Fibroblast of lung (primary cell): ENCODE measurements at places on chromosomes 12 and 14. TPM values are rescaled to one million over a fixed set of nuclear protein-coding genes. Genes with fewer than 3 reads are reported as not detected.

Gene IFT43
- 28.8 and 35.2 TPM in 2 replicates for total RNA-seq

Gene VPS29
- total RNA-seq: 44.7 and 52.2 TPM in 2 replicates

Gene CABP1
- total RNA-seq: under 0.01 TPM in 1 of 2 replicates, not detected in the other

Gene FGF23
- total RNA-seq: not detected in 2 replicates

Gene DCD
- total RNA-seq: not detected in 2 replicates

Gene UBE3B
- 35.7 and 49.7 TPM in 2 replicates for total RNA-seq

Gene NXPH4
- total RNA-seq: 0.50 and 1.0 TPM in 2 replicates

DNA sequence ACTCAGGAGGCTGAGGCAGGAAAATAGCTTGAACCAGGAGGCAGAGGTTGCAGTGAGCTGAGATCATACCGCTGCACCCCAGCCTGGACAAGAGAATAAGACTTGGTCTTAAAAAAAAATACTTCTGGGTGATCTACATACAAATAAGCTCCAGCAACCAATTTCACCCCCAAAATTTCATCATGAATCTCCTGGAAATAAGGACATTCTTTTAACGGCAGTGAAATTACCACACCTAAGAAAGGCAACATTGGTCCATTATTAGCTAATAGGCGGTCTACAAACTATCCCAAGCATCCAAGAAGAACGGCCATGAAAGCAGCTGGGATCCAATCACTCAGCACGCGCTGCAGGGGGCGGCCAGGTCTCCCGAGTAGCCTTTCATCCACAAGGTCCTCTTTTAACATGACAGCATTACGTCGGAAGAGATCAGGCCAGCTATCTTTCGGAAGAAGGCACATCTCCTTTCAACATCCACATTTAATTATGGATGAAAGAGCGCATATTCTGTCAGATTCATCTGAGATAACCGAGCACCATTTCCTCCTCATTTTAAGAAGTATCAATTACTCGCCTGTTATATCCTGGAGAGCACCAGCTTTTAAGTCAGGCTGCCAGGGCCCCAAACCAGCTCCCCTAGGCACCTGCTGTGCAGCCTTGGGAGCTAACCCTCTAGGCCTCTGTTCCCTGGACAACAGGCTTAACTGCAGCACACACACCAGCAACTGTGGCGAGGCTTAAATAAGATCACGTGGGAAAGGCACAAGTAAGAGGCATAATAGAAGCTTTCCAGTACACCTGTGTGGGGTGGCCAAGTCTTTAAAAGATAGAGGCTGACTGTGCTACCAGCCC, 4.2 kb downstream of the SLC15A4 start:
- peaks cover 2% of the 10 kb centered on the region for H3K36me3 ChIP-seq
- H3K27me3 ChIP-seq: no peaks in the 10 kb centered on the region
- DNase-seq: no peak
- H3K4me3 ChIP-seq: no peak overlapping the region
- H3K4me1 ChIP-seq: peaks cover 10% of the 10 kb centered on the region
- H3K27ac ChIP-seq: no peak overlapping the region

DNA sequence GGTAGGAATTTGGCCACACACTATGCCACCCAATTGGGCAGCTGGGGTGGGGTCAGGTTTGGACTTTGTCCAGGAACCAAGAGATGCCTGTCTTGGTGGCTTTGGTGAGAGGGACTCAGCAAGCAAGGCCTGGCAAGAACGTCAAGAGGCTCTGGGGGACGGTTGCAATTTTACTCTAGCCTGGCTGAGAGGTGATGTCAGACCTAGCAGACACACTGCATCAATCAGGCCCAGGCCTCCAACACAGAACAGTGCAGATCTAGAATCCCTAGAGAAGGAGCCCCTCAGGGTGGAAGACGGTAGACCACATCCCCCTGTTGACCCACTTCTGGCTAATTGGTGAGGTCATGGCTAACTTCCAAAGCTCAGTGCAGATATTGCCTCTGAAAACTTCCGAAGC, 1.6 kb upstream of the UNC119B start:
- peaks cover 11% of the 10 kb centered on the region for H3K4me1 ChIP-seq
- H3K36me3 ChIP-seq: peaks cover 4% of the 10 kb centered on the region
- no peak overlapping the region for H3K27ac ChIP-seq
- H3K27me3 ChIP-seq: no peaks in the 10 kb centered on the region

GRCh38 chr12:52351196-52352059, 15.9 kb downstream of the KRT85 start:
- no peaks in the 10 kb centered on the region for H3K4me1 ChIP-seq
- peaks cover 12% of the 10 kb centered on the region for H3K27me3 ChIP-seq
- no peak overlapping the region for H3K4me3 ChIP-seq

DNA sequence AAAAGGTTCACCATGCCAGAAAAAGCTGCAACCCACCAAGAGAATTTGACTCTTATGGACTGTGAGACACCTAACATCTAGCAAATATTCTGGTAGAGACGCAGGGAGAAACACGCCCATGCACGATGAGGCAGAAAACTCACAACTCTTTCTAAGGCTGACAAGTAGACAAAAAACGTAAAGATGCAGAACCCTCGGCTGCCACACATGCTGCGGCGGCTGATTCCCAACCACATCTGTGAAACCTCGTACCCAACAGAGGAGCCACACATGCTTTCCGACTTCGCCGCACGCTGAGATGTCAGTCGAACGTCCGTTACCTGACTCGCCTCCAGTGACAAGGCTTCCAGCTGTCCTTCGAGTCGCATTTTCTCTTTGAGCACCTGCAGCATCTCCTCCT, 21.8 kb downstream of the GOLGA3 start:
- no peak for DNase-seq
- no peak overlapping the region for H3K4me3 ChIP-seq
- H3K36me3 ChIP-seq: peaks cover 38% of the 10 kb centered on the region
- H3K27me3 ChIP-seq: no peaks in the 10 kb centered on the region
- H3K4me1 ChIP-seq: no peaks in the 10 kb centered on the region
- H3K27ac ChIP-seq: no peak overlapping the region

DNA sequence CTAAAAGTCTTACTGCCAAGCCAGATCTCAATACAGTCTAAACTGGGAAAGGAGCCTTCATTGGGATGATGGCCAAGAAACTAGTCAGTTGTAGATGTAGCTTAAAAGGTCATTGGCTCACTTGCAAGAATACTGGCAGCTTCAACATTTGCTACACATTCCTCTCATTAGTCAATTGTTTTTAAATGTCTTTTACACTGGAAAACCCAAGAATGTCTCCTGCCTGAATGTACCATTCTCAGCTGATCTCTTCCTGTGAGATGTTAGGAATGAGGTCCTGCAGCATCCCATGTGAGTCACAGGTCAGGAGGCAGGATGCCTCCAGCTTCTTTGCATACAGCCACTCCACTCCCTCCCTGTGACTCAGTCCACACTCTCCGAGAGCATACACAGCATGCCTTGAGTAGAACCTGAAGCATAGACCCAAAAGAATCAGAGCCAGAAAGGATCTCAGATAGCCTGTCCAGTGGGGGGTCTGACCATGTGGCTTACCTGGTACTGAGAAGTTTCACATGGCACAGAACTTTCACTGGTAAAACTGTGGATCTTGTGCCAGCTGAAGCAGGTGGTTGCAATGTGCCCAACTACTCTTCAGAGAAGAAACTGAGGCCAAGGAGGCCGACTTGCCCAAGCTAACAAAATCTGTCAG, 56.0 kb upstream of the HECTD1 start:
- H3K4me1 ChIP-seq: peaks cover 30% of the 10 kb centered on the region
- no peak overlapping the region for H3K4me3 ChIP-seq
- no peaks in the 10 kb centered on the region for H3K36me3 ChIP-seq
- peak; percentile 99 for DNase-seq
- H3K27me3 ChIP-seq: no peaks in the 10 kb centered on the region
- peak overlapping the region; percentile 89 for H3K27ac ChIP-seq

GRCh38 chr14:106622200-106622745, 1095.9 kb downstream of the TMEM121 start:
- H3K4me1 ChIP-seq: no peaks in the 10 kb centered on the region
- H3K27me3 ChIP-seq: no peaks in the 10 kb centered on the region
- no peaks in the 10 kb centered on the region for H3K36me3 ChIP-seq
- DNase-seq: no peak
- no peak overlapping the region for H3K27ac ChIP-seq

DNA sequence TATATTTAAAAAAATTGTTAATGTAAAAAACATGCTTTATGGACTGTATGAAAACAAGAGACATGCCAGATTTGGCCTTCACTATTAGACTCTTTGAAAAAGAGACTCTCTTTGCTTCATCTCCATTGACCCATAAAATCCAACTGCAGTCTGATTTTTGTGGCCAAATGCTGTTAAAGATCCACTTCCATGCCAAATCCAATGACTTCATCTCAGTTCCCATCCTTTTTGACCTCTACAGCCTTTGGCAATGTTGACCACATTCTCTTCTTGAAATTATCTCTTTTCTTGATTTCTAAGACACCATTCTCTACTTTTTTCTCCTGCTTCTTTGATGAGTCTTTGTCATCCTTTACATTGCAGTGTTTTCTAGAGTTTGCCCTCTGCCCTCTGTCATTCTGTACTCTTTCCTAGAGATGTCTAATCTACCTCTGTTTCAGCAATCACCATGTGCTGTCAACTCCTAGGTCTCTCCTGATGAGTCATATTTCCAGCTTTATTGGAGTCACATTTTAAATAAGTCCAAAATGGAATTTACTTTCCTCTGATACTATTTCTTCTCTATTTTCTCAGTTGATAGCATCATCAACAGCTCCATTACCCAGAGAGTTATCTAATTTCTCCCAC, 2.4 kb downstream of the TMPRSS12 start:
- H3K36me3 ChIP-seq: no peaks in the 10 kb centered on the region
- H3K27me3 ChIP-seq: no peaks in the 10 kb centered on the region
- no peak overlapping the region for H3K27ac ChIP-seq
- DNase-seq: no peak
- H3K4me1 ChIP-seq: no peaks in the 10 kb centered on the region
- H3K4me3 ChIP-seq: no peak overlapping the region

GRCh38 chr12:94263011-94263811, 114.8 kb downstream of the PLXNC1 start:
- peak overlapping the region; percentile 76 for H3K27ac ChIP-seq
- H3K27me3 ChIP-seq: no peaks in the 10 kb centered on the region
- H3K36me3 ChIP-seq: no peaks in the 10 kb centered on the region

DNA sequence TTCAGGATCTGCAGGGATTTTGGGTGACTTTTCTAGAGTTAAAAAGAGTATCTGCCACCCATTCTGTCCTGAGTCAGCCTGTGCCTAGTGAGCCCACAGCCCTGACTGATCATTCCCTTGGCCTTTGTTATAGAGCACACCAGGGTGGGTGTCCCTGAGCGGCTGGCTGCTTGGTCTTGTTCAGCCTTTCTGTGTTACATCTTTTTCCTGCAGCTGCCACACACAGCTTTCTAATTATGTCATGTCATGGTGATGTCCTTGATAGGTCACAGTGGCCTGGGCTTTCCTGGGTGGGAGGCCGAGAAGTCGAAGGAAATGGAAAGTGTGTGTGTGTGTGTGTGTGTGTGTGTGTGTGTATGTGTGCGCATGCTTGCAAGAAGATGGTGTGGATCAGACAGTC, 293.2 kb upstream of the CRY1 start:
- no peaks in the 10 kb centered on the region for H3K27me3 ChIP-seq
- no peaks in the 10 kb centered on the region for H3K4me1 ChIP-seq
- no peak for DNase-seq
- no peaks in the 10 kb centered on the region for H3K36me3 ChIP-seq
- H3K4me3 ChIP-seq: no peak overlapping the region

DNA sequence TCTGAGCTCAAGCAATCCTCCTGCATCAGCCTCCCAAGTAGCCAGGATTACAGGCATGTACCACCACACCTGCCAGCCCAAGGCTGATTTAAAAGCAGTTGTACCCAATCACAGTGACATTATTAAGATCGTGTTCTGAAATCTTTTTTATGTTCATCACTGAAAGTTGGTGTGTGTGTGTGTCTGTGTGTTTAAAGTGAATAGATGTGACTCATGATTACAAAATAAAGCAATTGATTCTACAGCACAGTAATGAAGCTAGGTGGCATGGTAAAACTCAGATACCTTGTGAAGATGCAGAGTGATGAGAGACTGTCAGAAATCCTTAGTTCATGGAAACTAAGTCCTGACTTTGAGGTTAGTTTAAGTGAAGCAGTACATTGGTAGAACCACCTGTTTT, 74.2 kb upstream of the ATP2B1 start:
- H3K36me3 ChIP-seq: no peaks in the 10 kb centered on the region
- H3K27me3 ChIP-seq: no peaks in the 10 kb centered on the region
- DNase-seq: no peak
- no peak overlapping the region for H3K4me3 ChIP-seq

DNA sequence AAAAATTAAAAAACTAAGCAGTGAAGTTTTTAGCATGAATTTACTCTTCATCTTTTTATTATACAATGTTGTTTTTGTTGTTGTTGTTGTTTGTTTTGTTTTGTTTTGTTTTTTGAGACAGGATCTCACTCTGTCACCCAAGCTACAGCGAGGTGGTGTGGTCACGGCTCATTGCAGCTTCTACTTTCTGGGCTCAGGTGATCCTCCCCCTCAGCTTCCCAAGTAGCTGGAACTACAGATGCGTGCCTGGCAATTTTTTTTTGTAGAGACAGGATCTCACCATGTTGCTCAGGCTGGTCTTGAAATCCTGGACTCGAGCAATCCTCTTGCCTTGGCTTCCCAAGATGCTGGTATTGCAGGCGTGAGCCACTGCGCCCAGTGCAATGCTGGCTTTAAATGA, 11.3 kb downstream of the PPFIBP1 start:
- H3K4me3 ChIP-seq: no peak overlapping the region
- DNase-seq: no peak
- no peaks in the 10 kb centered on the region for H3K27me3 ChIP-seq
- peaks cover 4% of the 10 kb centered on the region for H3K36me3 ChIP-seq

- H3K27me3 ChIP-seq: no peaks in the 10 kb centered on the region
- peaks cover 23% of the 10 kb centered on the region for H3K36me3 ChIP-seq
- DNase-seq: no peak
- H3K4me3 ChIP-seq: no peak overlapping the region
- peaks cover 2% of the 10 kb centered on the region for H3K4me1 ChIP-seq
- no peak overlapping the region for H3K27ac ChIP-seq
Measured at GRCh38 chr14:23085458-23085857, 9.5 kb downstream of the ACIN1 start.

GRCh38 chr12:78725951-78726580, 138.5 kb upstream of the SYT1 start:
- no peaks in the 10 kb centered on the region for H3K27me3 ChIP-seq
- H3K36me3 ChIP-seq: no peaks in the 10 kb centered on the region
- H3K4me1 ChIP-seq: no peaks in the 10 kb centered on the region
- H3K27ac ChIP-seq: no peak overlapping the region
- no peak overlapping the region for H3K4me3 ChIP-seq
- DNase-seq: no peak

DNA sequence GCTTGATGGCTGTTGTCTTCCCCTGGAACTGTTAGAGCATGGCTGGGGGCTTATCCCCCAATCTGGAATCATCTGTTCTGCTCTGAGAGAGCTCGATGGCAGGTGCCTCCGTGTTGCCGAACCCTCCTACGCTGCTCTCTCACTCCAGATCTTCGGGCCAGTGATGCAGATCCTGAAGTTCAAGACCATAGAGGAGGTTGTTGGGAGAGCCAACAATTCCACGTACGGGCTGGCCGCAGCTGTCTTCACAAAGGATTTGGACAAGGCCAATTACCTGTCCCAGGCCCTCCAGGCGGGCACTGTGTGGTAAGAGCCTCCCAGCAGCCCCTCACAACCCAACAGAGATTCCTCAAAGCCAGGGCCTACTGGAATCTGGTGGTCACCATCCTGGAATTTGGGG, 33.0 kb downstream of the ALDH2 start:
- H3K27me3 ChIP-seq: no peaks in the 10 kb centered on the region
- DNase-seq: no peak
- no peak overlapping the region for H3K4me3 ChIP-seq
- no peaks in the 10 kb centered on the region for H3K4me1 ChIP-seq
- H3K36me3 ChIP-seq: peaks cover 3% of the 10 kb centered on the region
- H3K27ac ChIP-seq: no peak overlapping the region

- H3K27me3 ChIP-seq: no peaks in the 10 kb centered on the region
- no peak overlapping the region for H3K27ac ChIP-seq
- DNase-seq: peak; percentile 11
- no peak overlapping the region for H3K4me3 ChIP-seq
- no peaks in the 10 kb centered on the region for H3K36me3 ChIP-seq
- H3K4me1 ChIP-seq: no peaks in the 10 kb centered on the region
Measured at GRCh38 chr14:25237845-25238244, 187.9 kb upstream of the STXBP6 start.
